ENCODE measurements at places on chromosomes 5 and 9. TPM values are rescaled to one million over a fixed set of nuclear protein-coding genes. Genes with fewer than 3 reads are reported as not detected.

GRCh38 chr5:111743512-111743911, 13.5 kb downstream of the NREP start:
- no peak for DNase-seq

DNA sequence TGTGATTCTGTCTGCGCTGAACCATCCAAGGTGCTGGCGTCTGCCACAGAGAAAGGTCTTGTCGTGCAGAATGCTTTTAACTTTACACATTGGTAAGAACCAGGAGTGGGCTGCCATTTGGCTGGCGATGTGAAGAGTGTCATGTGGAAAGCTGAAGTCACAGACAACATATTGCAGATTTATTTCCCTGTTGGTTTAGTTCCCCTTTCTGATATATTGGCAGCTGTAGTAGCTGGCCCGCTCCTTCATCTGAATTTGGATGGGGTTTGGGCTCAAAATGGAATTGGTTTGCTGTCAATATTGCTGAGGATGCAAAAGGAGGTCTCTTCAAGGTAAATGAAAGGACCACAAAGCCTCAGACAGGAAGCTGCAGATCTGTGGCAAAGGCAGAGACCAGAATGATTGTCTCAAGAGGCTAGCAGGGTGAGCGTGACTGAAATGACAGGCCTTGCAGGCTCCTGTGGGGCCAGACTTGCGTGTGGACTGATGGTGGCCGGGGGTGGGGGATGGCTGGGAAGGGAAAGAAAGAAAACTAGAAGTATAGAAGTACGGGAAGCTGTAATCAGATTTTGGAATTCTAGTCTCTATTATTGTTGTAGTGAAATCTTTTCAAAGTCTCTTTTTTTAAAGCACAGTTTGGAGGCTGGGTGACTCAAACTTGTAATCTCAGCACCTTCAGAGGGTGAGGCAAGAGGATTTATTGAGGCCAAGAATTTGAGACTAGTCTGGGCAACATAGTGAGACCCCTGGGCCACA, 25.1 kb upstream of the CD180 start:
- DNase-seq, result no peak

- no peak for DNase-seq
These were observed 803.5 kb downstream of the TLE1 start for GRCh38 chr9:80885894-80886293.

IFT74 gene
- 5.4 TPM for total RNA-seq

SLC34A1 gene
- not detected for total RNA-seq

GRCh38 chr5:180297587-180298282, 5.9 kb upstream of the MAPK9 start:
- no peak for DNase-seq

- no peak for DNase-seq
These were observed 193.3 kb downstream of the LURAP1L start for GRCh38 chr9:12968093-12968492.

- no peak for DNase-seq
These were observed 137.6 kb downstream of the CRB2 start for GRCh38 chr9:123493627-123494026.

BHMT gene
- total RNA-seq, result not detected

- no peak for DNase-seq
These were observed 118.8 kb downstream of the SIL1 start for GRCh38 chr5:139079225-139079990.

- no peak for DNase-seq
These were observed 26.4 kb downstream of the SURF6 start for GRCh38 chr9:133309608-133310007.

SLC36A3 gene
- not detected for total RNA-seq

- DNase-seq, result no peak
These were observed 84.1 kb downstream of the KIAA1958 start for GRCh38 chr9:112570671-112571167.

GRCh38 chr9:88425538-88425950, 37.3 kb downstream of the SPIN1 start:
- no peak for DNase-seq

DNA sequence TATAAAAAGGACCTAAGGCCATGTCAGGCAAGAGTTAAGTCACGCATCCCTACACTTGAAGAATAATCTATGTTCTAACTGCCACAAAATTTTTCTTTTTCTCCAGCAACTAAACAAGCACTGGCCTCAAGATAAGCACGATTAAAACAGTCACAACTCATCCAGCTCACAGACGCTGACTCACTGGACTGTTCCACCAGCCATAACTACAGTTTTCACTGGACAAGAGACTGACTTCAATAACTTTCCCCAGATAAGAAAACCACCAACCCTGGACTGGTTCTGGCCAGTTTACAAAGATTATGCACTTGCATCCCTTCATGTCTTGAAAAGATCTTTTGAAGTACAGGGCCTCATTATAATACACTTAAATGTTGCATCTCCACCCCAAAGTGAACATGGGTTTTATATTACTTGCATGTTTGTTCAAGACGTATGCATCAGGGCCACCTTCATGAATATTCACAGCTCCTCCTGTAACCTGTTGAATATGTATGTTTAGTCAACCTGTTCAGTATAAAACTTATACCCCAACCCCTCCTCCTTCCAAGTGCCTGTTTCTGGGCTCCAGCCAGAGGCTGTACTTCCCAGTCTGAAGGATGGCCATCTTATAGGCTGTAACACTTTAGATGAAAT, 129.3 kb upstream of the EPB41L4A start:
- no peak for DNase-seq

- DNase-seq, result peak; percentile 32
These were observed 172.1 kb upstream of the GAS1 start for GRCh38 chr9:87119328-87119881.

DNA sequence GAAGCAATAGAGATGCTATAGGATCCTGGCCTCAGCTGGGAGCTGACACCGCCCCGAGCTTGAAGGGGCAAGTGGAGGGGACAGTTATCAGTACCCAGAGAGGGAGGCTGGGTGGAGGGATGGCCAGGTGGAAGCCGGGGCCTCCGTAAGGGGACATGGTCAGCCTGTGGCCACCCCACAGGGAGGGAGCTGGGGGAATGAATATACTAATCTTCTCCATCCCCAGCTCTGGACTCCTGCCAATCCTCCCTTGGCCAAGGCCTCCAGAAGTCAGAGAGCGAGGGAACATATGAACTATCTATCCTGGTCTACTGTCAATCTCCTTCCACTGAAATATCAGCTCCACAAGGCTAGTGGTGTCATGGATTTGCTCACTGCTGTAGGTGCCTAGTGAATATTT, 109.3 kb downstream of the BOD1 start:
- DNase-seq, result no peak

- DNase-seq, result no peak
These were observed 13.5 kb downstream of the SH3TC2 start for GRCh38 chr5:149049371-149049781.

DNA sequence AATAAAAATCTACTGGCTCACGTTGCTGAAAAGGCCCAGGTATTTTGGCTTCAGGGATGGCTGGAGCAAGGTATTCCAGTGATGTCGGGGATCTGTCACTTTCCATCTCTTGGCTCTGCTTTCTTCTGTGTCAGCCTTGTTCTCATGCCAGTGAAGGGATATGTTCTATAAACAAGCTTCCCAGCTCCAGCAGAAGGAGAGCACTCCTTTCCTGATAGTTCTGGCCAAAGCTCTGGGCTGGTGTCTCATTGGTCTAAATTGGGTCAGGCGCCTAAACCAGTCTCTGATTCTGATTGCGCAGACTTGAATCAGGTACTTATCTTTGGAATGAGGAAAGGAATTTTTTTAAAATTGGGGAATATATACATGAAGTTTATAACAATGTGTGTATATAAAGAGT, 5.1 kb downstream of the SNX30 start:
- no peak for DNase-seq

DNA sequence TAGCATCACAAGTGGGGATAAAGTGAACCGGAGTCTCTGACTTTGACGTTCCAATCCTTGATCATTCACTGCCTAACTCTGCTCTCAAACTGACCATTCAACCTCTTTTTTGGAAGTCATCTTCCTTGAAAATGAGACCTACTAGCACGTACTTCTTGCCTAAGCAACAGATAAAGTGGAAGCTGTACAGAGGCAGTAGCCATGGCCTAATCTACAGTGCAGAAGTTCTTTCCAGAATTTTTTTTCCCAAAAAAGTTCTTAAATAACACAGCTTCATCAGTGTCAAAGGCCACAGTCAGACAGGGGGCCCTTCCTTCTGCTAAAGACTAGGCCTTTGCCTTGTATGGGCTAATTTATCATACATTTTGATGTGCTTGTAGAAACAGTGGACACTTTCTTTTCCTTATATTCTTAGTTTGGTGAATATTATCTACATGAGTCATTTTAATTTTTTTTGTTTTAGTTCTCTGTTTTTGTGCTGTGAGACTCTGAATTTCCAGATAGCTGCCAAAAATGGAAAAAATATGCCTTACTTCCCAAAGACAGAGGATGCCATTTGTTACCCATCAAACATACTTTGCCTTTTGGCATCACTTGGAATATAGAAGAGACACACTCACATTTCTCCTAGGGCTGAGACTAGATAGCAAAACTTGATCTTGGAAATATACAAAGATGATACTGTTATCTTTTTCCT, 96.3 kb upstream of the VCAN start:
- no peak for DNase-seq

DNA sequence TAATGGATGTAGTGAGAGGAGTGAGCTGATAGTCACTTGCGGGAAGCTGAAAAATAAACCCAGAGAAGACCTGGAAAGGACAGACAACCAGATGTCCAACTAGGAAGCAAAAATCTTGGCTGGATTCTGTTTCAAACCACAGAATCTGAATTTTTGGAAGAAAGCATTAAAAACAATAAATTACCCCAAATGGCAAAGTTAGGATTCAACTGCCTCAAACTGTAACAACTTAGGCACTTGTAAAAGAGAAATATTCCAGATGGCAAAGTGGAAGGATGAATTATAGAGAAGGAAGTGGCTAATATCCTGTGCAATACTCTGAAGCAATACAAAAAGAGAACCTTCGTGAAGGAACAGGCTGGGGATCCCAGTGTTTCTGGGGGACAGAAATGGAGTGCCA, 46.8 kb upstream of the SLIT3 start:
- no peak for DNase-seq

DNA sequence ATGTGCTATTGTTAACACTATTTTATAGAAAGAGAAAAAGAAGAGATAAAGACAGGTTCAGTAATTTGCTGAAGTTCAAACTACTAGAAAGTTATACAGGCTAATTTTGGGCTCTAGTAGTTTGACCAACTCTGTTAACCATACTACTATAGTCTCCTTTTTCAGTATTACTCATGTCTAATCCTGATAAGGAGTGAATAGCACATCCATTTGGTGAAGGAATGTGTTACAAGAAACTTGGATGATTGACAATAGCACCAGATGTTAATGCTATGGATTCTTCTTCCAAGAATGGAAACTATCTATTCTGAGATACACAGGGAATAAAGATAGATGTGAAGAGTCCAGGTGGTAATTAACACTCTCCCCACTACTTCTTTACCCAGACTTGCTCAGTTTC, 677.3 kb downstream of the PRELID2 start:
- DNase-seq, result no peak

DNA sequence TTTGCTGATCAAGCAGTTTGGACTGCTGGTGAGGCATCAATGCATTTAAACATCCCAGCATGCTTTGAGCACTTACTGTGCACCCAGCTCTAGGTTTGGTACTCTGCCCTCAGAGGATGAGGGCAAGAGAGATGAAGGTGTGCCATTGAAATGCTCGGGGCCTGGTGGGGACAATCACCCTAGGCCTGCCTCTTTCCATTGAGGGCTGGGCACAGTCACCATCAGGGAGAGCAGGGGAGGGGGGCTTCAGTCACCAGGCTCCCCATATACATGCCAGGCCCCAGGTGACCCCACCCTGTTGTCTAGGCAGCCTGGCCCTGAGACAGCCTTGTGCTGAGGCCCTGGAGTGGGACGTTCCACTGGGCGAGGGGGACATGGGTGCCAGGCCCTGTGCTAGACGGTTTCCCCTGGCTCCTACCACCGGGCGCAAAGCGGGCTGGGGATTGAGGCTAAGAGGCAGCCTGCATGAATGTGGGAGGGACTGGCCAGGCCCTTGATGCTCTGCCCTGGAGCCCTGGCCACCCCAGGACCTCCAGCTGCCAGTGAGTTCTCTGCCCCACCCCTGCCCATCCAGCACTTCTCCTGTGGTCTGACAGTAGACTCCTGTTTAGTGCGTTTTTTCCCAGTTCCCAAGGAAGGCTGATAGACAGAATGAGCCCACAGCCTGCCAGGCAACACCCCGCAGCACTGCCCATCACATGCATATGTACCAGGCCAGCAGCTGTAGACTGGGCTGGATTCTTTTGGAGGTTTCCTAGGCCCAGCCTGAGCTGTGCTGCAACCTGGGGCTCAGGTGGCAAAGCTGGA, 18.9 kb downstream of the TCF7 start:
- no peak for DNase-seq

NUP188 gene
- total RNA-seq, result 49.9 TPM

DNA sequence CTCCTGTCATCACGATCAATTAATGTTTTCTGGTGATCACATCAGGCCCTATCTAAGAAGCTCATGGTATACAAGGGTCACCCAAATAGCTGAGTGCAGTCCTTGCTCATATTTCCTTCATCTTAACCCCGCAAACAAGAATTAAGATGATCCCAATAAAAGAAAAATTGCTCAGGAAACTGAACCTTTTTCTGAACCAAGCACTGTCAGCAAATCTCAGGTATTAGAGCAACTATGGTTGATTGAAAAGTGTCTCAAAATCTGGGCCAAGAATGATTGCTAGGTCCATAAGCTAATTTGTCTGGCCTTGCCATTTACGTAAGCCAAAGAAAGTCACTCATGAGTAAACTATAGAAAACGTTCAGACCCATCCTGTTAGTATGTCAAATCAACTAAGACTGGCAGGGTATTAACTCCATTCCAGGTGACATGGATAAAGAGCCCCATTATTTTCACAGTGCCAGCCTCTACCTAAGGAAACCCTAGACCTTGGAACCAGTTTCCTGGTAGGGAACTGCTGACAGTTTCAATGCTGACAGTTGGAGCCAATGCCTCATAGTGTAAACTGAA, 209.3 kb downstream of the DEPDC1B start:
- DNase-seq, result no peak

DNA sequence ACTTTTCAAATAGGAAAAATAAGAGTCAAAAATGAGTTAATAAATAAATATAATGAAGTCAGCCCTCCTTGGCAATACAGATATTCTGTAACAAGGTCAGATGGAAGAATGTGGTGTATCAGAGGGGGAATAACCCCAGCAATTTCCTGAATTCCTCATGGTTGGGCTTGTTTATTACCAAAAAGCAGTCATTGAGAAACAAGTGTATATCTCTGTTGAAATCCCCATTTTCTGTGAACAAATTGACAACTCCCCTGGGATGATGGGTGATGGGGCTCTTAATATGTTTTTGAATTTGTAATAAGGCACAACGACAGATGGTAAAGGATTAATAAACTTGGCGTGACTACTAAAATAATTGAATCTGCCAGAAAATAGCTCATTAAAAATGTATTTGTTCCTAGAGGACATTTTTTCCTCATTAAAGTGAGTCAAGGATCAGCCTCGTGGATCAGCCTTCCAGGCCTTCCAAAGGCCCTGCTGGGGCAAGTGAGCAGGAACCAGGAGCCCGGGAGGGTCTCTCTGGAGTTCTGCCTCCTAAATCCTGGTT, 34.2 kb downstream of the THBS4 start:
- DNase-seq, result no peak

DNA sequence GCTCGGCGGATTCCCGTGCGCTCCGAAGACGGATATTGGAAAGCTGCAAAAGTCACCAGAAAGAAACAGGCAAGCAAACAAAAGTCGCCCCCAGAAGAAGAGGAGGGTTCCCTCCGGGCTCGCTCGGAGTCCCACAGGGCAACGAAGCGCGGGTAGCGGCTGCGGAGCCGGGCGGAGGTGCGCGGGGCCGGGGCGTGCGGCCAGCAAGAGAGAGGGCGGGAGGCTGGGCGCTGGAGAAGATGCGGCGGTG, at the start of gene FBN2:
FBN2 (minus strand) TSS at position 246 of the 250 bp plus-strand sequence. CDS start 642 bp downstream, outside the sequence.
- no peak for DNase-seq

GRCh38 chr5:24642022-24642421, 2.8 kb downstream of the CDH10 start:
- DNase-seq, result peak; percentile 12
